NCI-H510A (cell line): ENCODE measurements at places on chromosomes 1 and 21.

GRCh38 chr1:206557636-206558473, 50.5 kb downstream of the RASSF5 start:
- no peak for DNase-seq

GRCh38 chr1:210792250-210793102, 341.5 kb downstream of the KCNH1 start:
- no peak for DNase-seq

DNA sequence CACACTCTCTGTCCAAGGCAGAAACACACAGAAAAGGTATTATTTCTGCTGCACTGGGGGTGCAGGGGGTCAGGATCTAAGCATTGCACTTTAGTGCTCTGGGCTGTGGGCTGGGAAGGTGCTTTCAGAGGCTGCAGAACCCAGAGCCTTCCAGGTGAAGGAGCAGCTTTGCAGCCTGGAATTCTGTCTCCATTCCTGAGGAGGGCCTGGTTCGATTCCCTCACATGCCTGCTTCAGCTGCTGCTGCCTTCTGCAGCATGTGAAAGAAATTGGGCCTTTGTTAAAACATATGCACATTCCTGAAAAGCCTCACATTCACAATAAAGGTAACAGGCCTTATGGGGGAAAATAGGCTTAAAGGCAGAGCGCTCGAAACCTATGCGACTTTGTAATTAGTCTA, 35.9 kb downstream of the VTCN1 start:
- DNase-seq: no peak

- DNase-seq: no peak
These were observed 520.8 kb downstream of the PTPRU start for GRCh38 chr1:29756901-29757725.

- no peak for DNase-seq
These were observed 47.9 kb upstream of the PLXNA2 start for GRCh38 chr1:208291923-208292711.

DNA sequence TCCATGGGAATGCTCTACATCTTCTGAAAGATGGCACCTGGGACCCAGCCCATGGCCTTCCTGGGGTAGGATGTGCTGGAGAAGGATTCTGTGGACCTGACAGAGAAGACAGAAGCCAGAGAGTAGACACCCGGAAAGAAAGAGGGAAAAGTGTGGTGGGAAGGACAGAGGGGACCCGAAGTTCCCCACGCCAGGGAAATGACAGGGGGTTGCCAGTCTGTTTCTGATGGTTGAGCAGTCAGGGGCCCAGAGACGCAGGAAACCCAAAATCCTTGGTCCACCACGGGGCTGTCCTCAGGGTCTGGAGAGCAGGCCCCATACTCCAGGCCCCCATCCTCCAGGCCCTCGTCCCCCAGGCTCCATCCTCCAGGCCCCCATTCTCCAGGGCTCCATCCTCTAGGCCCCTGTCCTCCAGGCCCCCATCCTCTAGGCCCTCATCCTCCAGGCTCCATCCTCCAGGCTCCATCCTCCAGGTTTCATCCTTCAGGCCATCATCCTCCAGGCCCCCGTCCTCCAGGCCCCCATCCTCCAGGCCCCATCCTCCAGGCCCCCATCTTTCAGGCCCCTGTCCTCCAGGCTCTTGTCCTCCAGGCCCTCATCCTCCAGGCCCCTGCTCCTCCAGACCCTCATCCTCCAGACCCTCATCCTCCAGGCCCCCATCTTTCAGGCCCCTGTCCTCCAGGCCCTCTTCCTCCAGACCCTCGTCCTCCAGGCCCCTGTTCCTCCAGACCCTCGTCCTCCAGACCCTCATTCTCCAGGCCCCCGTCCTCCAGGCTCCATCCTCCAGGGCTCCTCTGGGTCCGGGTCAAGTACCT, 1.0 kb upstream of the TFF2 start:
- DNase-seq: no peak

DNA sequence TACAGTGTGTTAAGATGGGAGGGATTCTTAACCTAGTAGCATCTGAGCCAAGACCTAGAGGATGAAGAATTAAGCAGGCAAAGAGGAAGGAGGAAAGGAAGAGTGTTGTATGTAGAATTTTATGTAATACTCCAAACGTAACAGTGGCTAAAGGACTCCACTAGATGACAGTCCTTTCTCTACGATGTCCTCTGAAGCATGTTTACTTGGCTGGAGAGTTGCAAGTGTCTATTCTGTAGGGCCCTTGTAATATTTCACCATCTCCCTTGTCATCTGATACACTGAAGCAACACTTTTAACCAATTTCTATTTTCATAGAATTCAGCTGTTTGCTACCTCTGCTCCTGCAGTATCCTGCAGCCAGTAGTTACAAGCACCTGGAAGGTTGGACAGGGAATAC, 2.2 kb upstream of the YBX1 start:
- DNase-seq: no peak
